ENCODE measurements at places on chromosomes 4 and X.
A peak's percentile ranks its signal among the peaks of the same experiment; 100 is the strongest.

DNA sequence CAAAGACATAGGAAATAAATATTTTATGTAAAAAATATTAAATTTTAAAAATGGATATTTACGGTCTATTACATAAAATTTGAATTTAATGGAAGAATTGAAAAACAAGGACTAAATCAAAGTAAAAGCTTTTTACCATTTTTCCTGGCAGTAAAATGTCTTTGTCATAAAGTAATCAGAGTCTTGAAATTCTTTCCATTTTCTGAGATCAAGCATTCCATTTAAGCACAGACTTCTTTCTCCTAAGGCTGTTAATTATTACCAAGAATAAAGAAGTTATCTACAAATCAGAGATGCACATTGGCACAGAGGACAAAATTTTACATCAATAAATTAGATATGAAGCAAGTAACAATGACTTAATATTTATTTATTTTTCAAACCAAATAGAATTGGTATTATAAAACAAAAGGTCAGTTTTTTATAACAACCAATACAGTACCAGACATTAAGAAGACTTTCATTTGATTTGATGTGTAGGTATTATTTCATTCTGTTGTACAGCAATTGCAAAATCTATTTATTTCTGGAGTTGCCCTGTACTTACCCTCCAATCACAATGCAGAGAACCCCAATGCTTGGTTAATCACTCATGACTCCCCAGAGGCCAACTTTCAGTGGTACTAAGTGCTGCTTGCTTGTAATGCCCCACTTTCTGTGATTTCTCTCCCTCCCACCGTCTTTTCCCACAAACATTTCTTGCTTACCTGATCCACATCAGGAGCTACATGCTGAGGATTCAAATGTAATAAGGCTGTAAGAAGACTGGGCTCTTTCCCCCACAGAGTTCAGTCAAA lies 254.6 kb downstream of the GASK1B start:
- no peak for DNase-seq

GRCh38 chr4:53465281-53465680 lies 87.8 kb downstream of the FIP1L1 start:
- DNase-seq, result no peak

DNA sequence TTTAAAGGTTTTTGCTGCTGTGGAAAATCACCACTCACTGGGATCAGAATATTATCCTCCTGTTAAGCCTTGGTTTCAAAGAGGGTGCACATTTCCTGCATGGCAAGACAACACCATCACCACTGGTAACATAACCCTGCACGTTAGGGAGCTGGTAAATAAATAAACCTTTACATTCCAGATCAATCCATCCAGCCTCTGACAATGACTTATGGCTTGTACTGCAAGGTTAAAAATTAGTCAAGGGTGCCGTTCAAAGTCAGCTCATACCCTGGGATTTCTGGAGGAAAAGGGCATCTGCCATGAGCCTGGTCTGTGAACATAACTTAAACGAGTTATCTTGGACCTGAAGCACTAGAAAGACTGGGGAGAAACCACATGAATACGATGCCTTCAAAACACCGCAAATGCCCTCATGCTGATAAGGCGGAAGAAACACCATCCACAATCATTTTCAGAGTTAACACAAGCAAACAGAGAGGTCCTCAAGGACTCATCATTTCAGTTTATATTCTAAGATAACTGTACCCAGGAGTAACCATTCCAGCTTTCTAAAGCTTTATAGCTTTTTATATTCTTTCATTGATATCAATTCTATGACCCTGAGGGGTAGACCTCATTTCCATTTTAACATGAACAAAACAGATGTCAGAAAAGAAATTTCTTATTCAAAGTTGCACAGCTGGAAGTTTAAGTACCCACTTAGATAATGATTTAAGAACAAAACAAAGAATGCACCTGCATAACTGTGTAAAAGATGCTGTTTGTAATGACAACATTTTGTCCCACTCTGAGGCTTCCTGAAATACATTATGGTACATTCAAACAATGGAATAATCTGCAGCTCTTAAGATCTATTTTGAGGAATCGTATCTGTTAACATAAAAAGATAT lies 103.1 kb downstream of the NPNT start:
- DNase-seq, result no peak

- no peak for DNase-seq
These were observed 98.4 kb upstream of the ACSL4 start for GRCh38 chrX:109831326-109831985.

DNA sequence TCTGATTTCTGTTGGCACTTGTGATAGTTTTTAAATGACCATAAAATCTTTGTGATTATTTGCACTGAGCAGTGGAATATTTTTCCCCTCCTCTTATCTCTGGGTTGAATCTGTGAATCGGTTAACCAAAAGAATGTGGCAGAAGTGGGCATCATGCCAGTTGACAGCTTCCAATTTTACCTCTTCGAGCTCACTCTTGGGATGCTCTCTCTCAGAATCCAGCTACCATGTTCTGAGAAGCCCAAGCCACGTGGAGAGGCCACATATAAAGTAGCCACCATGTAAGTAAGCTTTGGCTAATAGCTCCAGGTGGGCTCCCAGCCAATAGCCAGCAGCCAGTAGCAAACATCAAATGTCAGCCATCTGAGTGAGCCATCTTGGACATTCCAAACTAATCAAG lies 12.9 kb upstream of the WDR19 start:
- DNase-seq, result no peak

- DNase-seq, result no peak
These were observed 42.5 kb upstream of the LEF1 start for GRCh38 chr4:108210989-108211835.

DNA sequence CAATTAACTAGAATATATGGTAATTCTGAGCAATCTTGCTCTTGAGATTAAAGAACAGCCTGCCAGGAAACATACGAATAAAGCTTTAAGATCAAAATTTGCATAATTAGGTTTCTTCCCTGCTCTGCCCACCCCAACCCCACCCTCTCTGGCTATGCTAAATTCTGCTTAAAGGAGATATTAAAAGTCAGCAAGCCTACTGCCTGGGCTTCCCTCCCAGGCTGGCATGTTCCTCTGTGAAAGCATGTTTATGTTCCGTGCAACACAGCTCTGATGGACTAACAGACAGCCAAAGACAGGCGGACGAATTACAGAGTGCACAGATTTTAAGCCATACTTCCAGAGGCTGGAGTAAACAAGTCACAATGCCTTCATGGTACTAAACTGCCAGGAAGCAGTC lies 28.4 kb downstream of the CD99L2 start:
- no peak for DNase-seq

- DNase-seq, result no peak
These were observed 71.8 kb downstream of the HMGB2 start for GRCh38 chr4:173262375-173262774.

DNA sequence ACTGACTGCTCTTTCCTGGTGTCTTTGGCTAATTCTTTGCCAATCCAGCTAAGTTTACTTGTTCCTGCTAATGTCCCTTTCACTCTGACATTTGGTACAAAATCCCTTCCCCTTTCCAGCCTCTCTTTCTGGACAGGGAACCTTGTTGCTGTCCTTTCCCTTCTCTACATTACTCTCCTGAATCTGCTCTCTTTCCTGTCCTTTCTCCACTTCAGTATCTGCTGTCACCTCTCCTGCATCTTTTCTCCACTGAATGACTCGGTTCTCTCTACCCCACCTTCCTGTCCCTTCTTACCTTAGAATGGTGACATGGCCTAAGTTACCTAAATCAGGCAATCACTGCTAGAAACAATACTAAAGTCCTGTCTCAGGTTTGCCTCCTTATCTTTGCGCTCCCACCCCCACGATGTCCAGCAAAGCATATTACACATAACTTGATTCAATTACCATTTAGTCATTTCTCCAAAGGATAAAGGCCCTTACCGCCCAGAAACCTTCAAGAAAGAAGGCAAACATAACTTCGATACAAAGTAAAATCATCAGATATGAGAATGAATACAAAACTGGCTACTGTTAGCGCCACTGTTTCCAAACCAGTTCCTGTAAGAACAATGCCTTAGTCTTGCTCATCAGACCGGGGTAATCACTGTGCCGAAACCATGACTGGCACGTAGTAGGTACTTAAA lies 890 bp downstream of the BOD1L1 start:
- no peak for DNase-seq

- no peak for DNase-seq
These were observed 161.6 kb upstream of the NWD2 start for GRCh38 chr4:37082912-37083311.

DNA sequence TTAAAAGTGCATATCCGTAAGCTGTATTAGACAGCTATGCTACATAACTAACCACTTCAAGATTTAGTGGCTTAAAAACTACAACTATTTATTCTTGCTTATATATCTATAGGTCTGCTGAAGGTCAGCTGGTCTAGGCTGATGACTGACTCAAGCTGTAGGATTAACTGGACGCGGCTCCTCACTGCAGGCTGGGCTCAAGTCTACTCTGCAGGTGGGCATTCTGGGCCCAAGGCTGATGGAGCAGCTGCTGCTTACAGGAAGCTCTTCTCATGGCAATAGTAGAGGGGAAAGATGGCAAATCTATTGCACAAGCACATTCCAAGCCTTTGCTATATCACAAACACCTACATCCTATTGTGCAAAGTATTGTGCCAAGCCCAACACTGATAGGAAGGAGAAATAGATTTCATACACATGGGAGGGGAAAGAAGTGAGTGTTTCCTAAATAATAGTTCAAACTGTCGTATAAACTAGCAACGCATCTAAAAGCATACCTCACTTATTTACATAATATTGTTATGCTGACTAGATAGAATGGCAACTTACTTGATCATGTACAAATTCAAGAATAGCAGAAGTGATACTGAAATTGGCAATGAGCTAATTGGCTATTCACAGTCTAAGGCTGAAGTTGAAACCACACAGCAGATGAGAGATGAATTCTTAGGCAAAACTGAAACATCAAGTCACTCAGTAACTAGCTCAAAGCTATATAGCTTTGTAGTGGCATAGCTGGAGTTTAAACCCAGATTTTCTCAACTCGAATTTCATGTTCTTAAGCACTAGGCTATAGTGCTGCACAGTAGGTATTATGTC lies 263.8 kb downstream of the NKX6-1 start:
- DNase-seq, result no peak

- no peak for DNase-seq
These were observed 85.0 kb upstream of the TENT5D start for GRCh38 chrX:80335062-80335830.

- DNase-seq, result peak; percentile 67
These were observed 3.7 kb upstream of the C4orf36 start for GRCh38 chr4:86895692-86896488.

GRCh38 chr4:174045381-174045780 lies 238.1 kb downstream of the FBXO8 start:
- DNase-seq, result no peak

- no peak for DNase-seq
These were observed 167.2 kb downstream of the STK32B start for GRCh38 chr4:5218376-5219069.

DNA sequence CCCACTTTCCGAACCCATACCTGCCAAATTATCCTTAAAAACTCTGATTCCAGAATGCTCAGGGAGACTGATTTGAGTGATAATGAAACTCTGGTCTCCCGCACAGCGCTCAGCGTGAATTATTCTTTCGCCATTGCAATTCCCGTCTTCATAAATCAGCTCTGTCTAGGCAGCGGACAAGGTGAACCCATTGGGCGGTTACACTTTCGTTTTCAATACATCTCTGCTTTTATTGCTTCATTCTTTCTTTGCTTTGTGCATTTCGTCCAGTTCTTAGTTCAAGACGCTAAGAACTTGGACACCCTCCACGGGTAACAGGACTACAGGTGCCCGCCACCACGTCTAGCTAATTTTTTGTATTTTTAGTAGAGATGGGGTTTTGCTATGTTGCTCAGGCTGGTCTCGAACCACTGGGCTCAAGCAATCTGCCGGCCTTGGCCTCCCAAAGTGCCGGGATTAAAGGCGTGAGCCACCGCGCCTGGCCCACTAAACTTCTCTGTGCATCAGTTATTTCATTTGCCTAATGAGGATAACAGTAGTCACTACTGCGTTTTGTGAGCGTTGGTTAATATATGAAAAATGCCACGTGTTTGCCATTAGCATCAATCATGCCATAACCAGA lies 936 bp upstream of the PGK1 start:
- no peak for DNase-seq

GRCh38 chr4:53005808-53006207 lies 143.7 kb downstream of the RASL11B start:
- no peak for DNase-seq

GRCh38 chrX:106734827-106735226 lies 8.3 kb downstream of the RNF128 start:
- DNase-seq, result no peak

DNA sequence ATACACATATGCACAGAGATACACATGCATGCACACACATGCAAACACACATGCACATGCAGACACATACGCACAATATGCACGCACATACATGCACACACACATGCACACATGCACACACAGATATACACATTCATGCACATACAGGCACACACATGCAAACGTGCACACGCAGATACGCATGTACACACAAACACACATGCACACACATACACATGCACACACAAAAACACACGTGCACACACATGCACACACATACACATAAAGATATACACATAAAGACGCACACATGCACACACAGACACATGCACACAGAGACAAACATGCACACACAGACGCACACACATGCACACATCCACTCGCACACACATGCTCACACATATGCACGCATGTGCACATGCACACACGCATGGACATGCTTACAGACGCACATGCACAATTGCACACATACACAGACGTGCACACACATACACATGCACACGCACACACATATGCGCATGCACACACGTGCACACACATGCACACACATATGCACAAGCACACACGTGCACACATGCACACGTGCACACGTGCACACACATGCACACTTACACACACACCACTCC lies 145.2 kb downstream of the ADRA2C start:
- DNase-seq, result no peak

DNA sequence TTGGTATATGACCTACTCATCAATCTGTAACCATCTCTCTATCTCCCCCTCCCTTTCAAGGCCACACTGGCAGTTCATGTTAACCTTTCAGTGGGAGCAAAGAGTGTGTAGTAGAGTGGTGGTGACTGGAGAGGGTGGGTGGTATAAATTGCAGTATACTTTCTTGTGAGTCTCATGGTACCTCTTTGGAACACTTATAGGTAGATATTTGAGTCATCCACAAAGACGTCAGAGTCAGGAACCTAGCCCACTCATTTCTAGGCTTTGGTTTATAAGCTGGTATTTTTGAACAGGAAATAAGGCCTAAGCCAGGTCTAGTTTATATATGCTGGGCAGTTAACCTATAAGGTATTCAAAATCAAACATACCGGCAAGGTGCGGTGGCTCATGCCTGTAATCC lies 36.3 kb downstream of the RLIM start:
- no peak for DNase-seq

DNA sequence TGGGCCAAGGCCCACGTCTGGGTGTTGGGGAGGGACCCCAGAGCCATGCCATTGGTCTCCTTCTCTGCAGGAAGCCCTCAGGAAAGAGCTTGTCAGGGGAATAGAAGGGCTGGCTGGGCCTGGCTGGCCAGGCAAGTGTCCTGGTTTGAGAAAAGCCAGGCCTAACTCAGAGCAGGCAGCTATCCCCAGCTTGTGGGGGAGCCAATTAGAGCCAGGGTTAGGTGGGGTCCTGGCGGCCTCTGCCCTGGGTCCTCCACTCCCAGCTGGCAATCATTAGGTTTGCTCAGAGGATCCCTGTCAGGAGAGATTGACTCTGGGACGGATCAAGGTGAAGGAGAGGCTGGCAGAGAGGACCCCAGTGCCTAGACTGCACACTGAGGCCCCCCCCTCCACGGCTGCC lies 64.8 kb downstream of the PJA1 start:
- DNase-seq, result no peak
